Upper lobe of left lung (tissue), 6 donors: ENCODE measurements at places on chromosomes 13 and 19. TPM values are rescaled to one million over a fixed set of nuclear protein-coding genes. Genes with fewer than 3 reads are reported as not detected.

The LYPD3 gene
- 0.39 TPM for total RNA-seq

DNA sequence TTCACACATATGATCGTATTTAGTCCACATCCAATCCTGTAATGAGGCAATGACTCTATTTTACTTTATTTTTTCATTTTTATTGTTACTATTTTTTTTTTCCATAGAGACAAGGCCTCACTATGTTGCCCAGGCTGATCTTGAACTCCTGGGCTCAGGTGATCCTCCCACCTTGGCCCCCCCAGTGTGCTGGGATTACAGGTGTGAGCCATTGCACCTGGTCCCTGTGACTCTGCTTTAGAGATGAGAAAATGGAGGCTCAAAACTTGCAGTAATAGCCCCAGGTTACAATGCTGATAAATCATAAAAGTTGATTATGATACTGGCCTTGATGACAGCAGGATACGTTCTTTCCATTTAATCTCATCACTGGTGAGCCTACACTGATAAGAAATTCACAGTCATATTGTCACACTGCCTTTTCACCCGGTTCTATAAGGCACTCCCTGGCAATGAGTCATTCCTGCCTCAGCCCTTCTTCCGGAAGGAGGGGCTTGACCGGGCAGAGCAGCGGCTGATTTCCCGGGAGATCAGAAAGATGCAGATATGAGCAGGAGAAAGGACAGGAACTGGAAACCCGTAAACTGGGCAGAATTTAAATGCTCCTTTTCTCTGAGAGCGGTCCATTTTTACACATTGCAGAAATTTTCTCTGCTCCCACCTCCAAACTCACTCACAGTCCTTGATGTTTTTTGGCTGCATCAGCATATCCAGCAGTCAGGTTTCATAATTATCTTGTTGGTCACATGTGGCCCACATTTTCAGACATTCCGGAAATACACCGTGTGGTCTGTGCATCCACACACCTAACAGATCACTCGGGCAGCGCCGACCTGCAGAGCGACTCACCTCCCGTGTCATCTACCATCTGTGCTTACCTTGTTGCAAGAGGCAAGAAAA, 616.4 kb downstream of the EFNB2 start:
- no peak for DNase-seq
- no peak overlapping the region for H3K4me3 ChIP-seq
- no peak overlapping the region for H3K27ac ChIP-seq
- H3K27me3 ChIP-seq: no peaks in the 10 kb centered on the region

- H3K4me3 ChIP-seq: no peak overlapping the region
- H3K27ac ChIP-seq: no peak overlapping the region
- DNase-seq: no peak
- H3K36me3 ChIP-seq: peaks cover 21% of the 10 kb centered on the region
Observed at GRCh38 chr13:28455580-28456194, 39.2 kb downstream of the FLT1 start.

The ZSCAN18 gene
- 116 TPM for total RNA-seq

- no peak for DNase-seq
- no peak overlapping the region for H3K27ac ChIP-seq
- no peaks in the 10 kb centered on the region for H3K27me3 ChIP-seq
- H3K36me3 ChIP-seq: no peaks in the 10 kb centered on the region
- no peak overlapping the region for H3K4me3 ChIP-seq
Observed at GRCh38 chr19:23554548-23554947, 132.5 kb downstream of the ZNF675 start.

- no peaks in the 10 kb centered on the region for H3K36me3 ChIP-seq
- no peak for DNase-seq
- no peak overlapping the region for H3K27ac ChIP-seq
- H3K4me1 ChIP-seq: no peaks in the 10 kb centered on the region
- H3K27me3 ChIP-seq: no peaks in the 10 kb centered on the region
Observed at GRCh38 chr19:283395-283794, 7.8 kb downstream of the PLPP2 start.

The NUFIP1 gene
- 0.78 TPM for total RNA-seq

DNA sequence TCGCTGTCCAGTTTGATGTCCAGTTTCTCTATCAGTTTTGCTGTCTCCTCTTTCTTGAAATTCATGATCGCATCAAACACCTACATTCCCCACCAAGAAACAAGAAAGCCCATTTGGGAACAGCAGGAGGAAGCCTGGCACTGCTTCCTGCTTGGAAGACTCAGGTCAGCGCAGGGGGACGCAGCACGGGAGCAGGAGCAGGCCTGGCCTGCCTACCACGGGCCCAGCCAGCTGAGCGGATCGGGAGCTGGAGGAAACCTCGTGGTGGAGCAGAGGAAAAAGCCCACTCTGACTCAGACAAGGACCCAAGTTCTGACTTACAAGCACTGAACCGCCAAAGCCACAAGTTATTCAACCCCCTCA, 3.9 kb downstream of the EEF2 start:
- H3K27ac ChIP-seq: no peak overlapping the region
- DNase-seq: no peak
- H3K4me1 ChIP-seq: peaks cover 22% of the 10 kb centered on the region
- peaks cover 72% of the 10 kb centered on the region for H3K36me3 ChIP-seq
- no peak overlapping the region for H3K4me3 ChIP-seq

GRCh38 chr19:18194554-18195238, 1.7 kb downstream of the MPV17L2 start:
- H3K4me3 ChIP-seq: peak overlapping the region; percentile 86
- H3K4me1 ChIP-seq: peaks cover 27% of the 10 kb centered on the region
- H3K36me3 ChIP-seq: peaks cover 15% of the 10 kb centered on the region
- peak; percentile 87 for DNase-seq

DNA sequence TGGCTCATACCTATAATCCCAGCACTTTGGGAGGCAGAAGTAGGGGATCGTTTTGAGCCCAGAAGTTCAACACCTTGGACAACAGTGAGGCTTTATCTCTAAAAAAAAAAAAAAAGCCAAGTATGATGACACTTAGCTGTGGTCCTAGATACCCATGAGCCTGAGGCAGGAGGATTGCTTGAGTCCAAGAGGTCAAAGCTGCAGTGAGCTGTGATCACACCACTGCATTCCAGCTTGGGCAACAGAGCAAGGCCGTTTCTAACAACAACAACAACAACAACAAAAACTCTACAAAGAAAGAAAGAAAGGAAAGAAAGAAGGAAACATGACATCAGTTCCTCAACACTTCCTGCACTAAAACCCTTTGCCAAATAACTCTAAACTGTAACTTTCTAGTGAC, 265.1 kb upstream of the DACH1 start:
- no peaks in the 10 kb centered on the region for H3K36me3 ChIP-seq
- no peaks in the 10 kb centered on the region for H3K27me3 ChIP-seq
- DNase-seq: no peak
- no peak overlapping the region for H3K4me3 ChIP-seq

The CAB39L gene
- 18.3 TPM for total RNA-seq

GRCh38 chr13:77745784-77746183, 48.3 kb downstream of the SLAIN1 start:
- DNase-seq: no peak
- no peaks in the 10 kb centered on the region for H3K27me3 ChIP-seq
- H3K4me1 ChIP-seq: no peaks in the 10 kb centered on the region
- H3K36me3 ChIP-seq: no peaks in the 10 kb centered on the region
- no peak overlapping the region for H3K4me3 ChIP-seq

GRCh38 chr19:39708594-39708993, 4.3 kb downstream of the LGALS14 start:
- no peak overlapping the region for H3K27ac ChIP-seq
- H3K27me3 ChIP-seq: no peaks in the 10 kb centered on the region
- DNase-seq: no peak
- no peak overlapping the region for H3K4me3 ChIP-seq
- H3K36me3 ChIP-seq: no peaks in the 10 kb centered on the region
- H3K4me1 ChIP-seq: no peaks in the 10 kb centered on the region

- no peaks in the 10 kb centered on the region for H3K27me3 ChIP-seq
- H3K36me3 ChIP-seq: peaks cover 11% of the 10 kb centered on the region
- peaks cover 78% of the 10 kb centered on the region for H3K4me1 ChIP-seq
- DNase-seq: no peak
- peak overlapping the region; percentile 96 for H3K27ac ChIP-seq
- H3K4me3 ChIP-seq: peak overlapping the region; percentile 80
Observed at GRCh38 chr19:42282819-42283187, 13.8 kb downstream of the CIC start.
